Activated CD8-positive, alpha-beta T cell treated with anti-CD3 and anti-CD28 coated beads for 36 hours (primary cell): ENCODE measurements at places on chromosomes 12 and 14. TPM values are rescaled to one million over a fixed set of nuclear protein-coding genes. Genes with fewer than 3 reads are reported as not detected.

DNA sequence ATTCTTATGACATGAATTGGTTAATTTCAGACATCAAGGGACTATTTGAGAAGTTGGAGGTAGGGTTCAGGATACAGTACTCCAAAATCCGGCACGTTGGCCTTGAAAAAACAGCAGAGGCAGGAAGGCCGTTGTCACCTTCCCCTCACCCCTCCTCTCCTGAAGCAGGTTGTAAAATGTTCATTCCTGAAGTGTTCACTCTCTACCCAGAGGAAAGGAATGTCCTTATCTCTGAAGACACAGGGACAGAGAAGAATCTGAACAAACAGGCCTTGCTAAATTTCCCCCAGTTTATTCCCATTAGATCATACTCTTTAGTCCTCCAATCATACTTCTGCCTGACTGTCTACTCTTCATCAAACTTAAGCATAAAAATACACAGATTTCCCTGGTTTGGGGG is 313.6 kb downstream of the ZFP36L1 start:
- H3K27me3 ChIP-seq: no peaks in the 10 kb centered on the region
- peaks cover 2% of the 10 kb centered on the region for H3K36me3 ChIP-seq
- H3K27ac ChIP-seq: no peak overlapping the region
- peaks cover 36% of the 10 kb centered on the region for H3K4me1 ChIP-seq

- H3K4me3 ChIP-seq: no peak overlapping the region
- DNase-seq: no peak
- H3K27ac ChIP-seq: no peak overlapping the region
- no peaks in the 10 kb centered on the region for H3K27me3 ChIP-seq
- H3K4me1 ChIP-seq: no peaks in the 10 kb centered on the region
Observed at GRCh38 chr14:66445936-66446335, 40.2 kb upstream of the CCDC196 start.

GRCh38 chr14:83556746-83557453 is 1973.0 kb upstream of the FLRT2 start:
- H3K36me3 ChIP-seq: no peaks in the 10 kb centered on the region
- H3K4me3 ChIP-seq: no peak overlapping the region
- H3K4me1 ChIP-seq: no peaks in the 10 kb centered on the region
- no peaks in the 10 kb centered on the region for H3K27me3 ChIP-seq

RBP5 gene
- total RNA-seq: not detected

- peaks cover 25% of the 10 kb centered on the region for H3K4me1 ChIP-seq
- H3K27me3 ChIP-seq: peaks cover 2% of the 10 kb centered on the region
- peak; percentile 74 for DNase-seq
- no peak overlapping the region for H3K27ac ChIP-seq
- H3K36me3 ChIP-seq: no peaks in the 10 kb centered on the region
Observed at GRCh38 chr12:68113644-68114043, 45.9 kb downstream of the IFNG start.

DNA sequence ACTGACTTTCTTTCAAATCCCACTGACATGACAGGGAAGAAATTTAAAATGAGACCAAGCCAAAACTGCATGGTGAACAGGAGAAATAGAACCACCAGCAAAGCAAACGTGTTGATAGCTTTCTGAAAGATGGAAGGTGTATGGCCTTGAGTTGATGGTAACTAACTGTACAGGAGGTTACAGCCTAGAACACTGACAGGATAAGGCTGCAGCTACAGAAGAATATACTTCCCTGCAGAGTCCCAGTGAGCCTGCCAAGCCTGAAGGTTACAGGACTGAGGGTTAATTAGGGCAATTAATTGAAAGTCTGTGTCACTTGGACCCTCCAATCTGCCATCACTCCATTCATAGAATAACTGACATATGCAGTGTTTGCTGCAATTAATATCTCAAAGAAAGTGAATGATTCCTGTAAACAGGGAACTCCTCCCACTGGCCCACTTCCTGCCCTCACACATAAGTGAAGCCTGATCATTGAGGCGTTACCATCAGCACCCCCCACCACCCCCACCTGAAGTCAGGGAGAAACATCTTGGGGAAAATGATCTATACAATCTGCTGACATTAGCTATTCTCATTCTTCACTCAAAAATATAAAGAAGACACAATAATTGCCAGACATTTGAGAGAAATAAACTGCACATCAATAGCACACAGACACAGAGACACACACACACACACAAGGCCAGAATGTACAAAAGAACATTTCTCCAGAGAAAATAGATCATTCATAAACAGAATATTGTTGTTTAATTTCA is 73.4 kb downstream of the GTF2A1 start:
- DNase-seq: no peak
- peaks cover 13% of the 10 kb centered on the region for H3K4me1 ChIP-seq
- no peaks in the 10 kb centered on the region for H3K27me3 ChIP-seq
- H3K4me3 ChIP-seq: no peak overlapping the region
- H3K36me3 ChIP-seq: no peaks in the 10 kb centered on the region
- H3K27ac ChIP-seq: no peak overlapping the region

DNA sequence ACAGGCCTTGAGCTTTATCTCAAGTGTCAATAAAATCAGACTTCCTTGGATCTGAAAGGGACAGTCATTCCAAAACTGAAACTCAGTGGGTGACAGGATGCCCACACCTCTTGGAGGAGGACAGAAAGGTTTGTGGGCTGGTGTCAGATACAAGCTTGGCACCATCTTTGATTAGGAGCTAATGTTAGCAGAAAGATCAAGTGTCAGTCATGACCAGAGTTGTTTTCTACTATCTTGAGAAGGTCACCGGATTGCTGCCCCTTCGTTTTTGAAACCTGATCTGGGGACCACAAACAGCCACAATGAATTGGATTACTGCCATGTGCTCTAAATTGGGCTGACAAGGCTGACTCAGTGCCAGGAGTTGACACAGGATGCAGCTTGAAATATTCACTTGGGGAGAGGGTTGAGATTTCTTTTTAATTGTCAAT is 88.3 kb downstream of the OTOGL start:
- H3K4me1 ChIP-seq: peaks cover 11% of the 10 kb centered on the region
- DNase-seq: peak; percentile 57
- no peak overlapping the region for H3K4me3 ChIP-seq

GRCh38 chr14:90661866-90662265 is 154.4 kb downstream of the TTC7B start:
- no peaks in the 10 kb centered on the region for H3K27me3 ChIP-seq
- H3K27ac ChIP-seq: no peak overlapping the region
- H3K4me1 ChIP-seq: peaks cover 15% of the 10 kb centered on the region
- no peak for DNase-seq
- no peak overlapping the region for H3K4me3 ChIP-seq
- no peaks in the 10 kb centered on the region for H3K36me3 ChIP-seq

DNA sequence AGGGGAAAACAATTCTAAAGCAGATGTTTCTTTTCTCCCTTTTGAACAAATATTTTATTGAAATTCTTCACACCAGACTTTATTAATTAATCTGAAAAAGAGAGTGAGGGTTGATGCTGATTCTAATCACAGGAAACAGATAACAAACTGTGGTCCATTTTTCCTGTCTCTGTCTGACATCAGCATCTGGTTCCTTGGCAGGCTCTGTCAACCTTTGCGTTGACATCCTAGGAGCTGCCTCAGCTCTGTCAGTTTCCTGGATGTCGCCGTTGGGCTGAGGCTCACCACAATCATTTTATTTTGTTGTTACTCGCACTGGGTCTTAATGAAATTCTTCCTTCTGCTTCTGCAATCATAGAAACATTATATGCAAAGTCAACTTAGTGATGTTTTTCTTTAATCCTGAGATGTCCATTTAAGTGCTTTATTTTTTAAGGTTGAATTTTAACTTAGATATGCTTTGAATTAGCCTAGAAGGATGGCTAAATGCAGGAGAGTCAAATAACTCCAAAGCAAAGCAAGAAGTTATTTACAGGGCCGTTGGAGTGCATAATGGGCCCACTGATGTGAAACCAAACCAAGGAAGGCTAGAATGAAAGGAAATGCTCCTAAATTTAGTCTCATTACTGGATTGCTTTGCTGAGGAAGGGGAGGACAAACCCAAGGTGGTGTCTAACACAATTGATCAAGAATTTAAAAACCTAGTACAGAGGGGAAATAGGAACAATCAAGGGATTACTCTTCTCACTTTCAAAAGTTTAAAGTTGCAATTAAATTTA is 542.4 kb downstream of the FLRT2 start:
- no peak overlapping the region for H3K27ac ChIP-seq
- H3K4me1 ChIP-seq: peaks cover 9% of the 10 kb centered on the region
- no peaks in the 10 kb centered on the region for H3K27me3 ChIP-seq
- no peaks in the 10 kb centered on the region for H3K36me3 ChIP-seq
- no peak for DNase-seq

AMDHD1 gene
- total RNA-seq: 1.1 TPM

TRIM9 gene
- 6.5 TPM for total RNA-seq

HOXC10 gene
- not detected for total RNA-seq

PLA2G1B gene
- not detected for total RNA-seq

DNA sequence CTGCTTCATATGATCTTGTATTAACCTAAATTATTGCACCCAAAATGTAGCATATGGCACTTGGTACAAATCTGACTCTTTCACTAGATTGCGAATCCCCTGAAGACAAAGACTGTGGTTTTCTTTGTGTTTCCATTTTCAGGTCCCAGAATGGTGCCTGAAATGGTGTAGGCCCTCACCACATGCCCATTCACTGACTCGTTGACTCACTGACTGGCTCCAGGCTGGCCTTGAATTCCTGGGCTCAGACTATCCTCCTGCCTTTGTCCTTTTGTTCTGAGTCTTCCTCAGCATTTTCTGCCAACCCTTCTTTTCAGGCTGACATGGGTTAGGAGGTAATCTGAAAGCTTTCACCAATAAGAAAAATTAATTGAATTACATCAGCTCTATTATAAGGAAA is 368.7 kb upstream of the GARIN6 start:
- H3K4me1 ChIP-seq: no peaks in the 10 kb centered on the region
- no peaks in the 10 kb centered on the region for H3K36me3 ChIP-seq
- H3K27ac ChIP-seq: no peak overlapping the region
- no peaks in the 10 kb centered on the region for H3K27me3 ChIP-seq
- DNase-seq: no peak

GRCh38 chr14:74697543-74697942 is 15.3 kb downstream of the AREL1 start:
- peaks cover 10% of the 10 kb centered on the region for H3K4me1 ChIP-seq
- DNase-seq: no peak
- H3K27me3 ChIP-seq: no peaks in the 10 kb centered on the region
- H3K36me3 ChIP-seq: peaks cover 19% of the 10 kb centered on the region
- no peak overlapping the region for H3K27ac ChIP-seq
- no peak overlapping the region for H3K4me3 ChIP-seq

GRCh38 chr14:89254166-89254909 is 162.7 kb downstream of the FOXN3 start:
- no peak overlapping the region for H3K4me3 ChIP-seq
- DNase-seq: no peak
- H3K27ac ChIP-seq: no peak overlapping the region
- no peaks in the 10 kb centered on the region for H3K27me3 ChIP-seq
- H3K4me1 ChIP-seq: peaks cover 57% of the 10 kb centered on the region

DNA sequence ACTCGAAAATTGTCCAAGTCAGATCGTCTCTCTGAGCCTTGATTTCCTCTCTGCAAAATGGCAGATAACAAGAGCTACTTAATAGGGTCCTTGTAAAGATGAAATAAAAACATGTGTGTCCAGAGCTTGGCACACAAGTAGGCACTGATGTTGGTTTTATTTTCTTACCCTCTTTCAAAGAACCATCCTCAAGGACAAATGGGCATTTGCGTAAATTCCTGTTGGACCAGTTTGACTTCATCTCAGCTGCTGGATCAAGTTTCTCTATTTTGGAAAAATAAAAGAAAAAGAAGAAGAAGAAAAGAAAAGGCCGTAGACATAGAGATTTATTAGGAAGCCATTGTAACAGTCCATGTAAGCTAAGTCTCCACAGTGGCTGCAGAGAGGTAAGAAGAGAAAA is 47.2 kb downstream of the MAP1LC3B2 start:
- H3K27me3 ChIP-seq: no peaks in the 10 kb centered on the region
- H3K4me3 ChIP-seq: no peak overlapping the region
- H3K27ac ChIP-seq: no peak overlapping the region
- peaks cover 5% of the 10 kb centered on the region for H3K4me1 ChIP-seq
- H3K36me3 ChIP-seq: no peaks in the 10 kb centered on the region

- peaks cover 13% of the 10 kb centered on the region for H3K4me1 ChIP-seq
- no peaks in the 10 kb centered on the region for H3K27me3 ChIP-seq
- no peak overlapping the region for H3K4me3 ChIP-seq
- peaks cover 29% of the 10 kb centered on the region for H3K36me3 ChIP-seq
- peak overlapping the region; percentile 15 for H3K27ac ChIP-seq
Observed at GRCh38 chr12:122356192-122356635, 66.3 kb downstream of the CLIP1 start.

DNA sequence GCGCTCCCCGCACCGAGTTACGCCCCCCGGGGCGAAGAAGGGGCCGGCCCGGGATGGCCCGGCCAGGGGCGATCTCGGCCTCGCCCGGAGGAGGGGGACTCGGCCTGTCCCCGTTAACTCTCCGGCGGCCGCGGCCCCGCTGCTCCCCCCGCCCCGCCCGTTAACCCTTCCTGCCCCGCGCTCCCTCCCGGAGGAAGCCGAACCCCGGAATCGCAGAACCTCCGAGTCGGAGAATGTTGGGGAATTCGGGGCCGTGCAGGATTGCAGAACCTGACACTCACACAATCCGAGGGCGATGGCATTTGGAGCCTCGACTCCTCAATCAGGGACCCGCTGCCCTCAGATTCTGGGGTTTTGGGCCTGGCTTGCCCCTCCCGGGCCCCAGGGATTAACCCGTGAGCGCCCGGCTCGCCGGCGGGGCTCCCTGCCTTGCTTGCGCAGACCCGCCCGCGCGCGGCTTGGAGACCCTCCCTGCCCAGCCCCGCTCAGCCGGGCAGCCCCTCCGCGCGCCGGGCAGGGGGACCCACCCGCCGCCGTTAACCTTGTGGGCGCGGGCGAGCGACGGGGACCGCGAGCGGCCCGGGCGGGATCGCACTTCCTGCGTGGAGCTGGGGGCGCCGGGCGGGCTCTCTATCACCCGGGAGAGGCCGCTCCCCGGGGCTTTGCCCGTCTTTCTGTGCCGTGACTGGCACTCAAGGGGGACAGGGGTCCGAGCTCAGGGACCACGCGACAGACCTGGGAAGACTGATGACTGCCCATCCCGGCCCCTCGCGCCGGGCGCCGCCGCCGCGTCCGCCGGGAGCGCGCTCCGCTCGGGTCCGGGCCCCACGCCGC is 18.8 kb downstream of the BEGAIN start:
- H3K4me3 ChIP-seq: no peak overlapping the region
- no peak overlapping the region for H3K27ac ChIP-seq
- no peak for DNase-seq
- peaks cover 8% of the 10 kb centered on the region for H3K4me1 ChIP-seq
- peaks cover 22% of the 10 kb centered on the region for H3K27me3 ChIP-seq

- H3K36me3 ChIP-seq: peaks cover 14% of the 10 kb centered on the region
- no peaks in the 10 kb centered on the region for H3K27me3 ChIP-seq
- H3K4me1 ChIP-seq: no peaks in the 10 kb centered on the region
- H3K4me3 ChIP-seq: no peak overlapping the region
- H3K27ac ChIP-seq: no peak overlapping the region
- DNase-seq: no peak
Observed at GRCh38 chr12:1782215-1782614, 38.1 kb upstream of the LRTM2 start.

DNA sequence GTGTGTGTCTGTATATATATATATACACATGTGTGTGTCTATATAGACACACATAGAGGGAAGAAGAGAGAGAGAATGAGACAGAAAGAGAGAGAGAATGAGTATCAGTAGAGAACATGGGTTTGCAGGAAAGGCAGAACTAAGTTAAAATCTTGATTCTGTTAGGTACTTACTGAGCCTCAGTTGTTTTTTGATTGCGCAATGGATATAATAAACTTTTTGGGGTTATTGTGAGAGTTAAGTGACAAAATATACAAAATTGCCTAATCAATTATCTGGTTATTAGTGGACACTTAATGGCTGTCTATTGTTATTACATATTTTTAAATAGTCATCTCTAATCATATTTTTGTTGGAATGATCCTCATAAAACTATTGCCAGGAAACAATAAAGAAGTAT is 169.0 kb downstream of the ETNK1 start:
- H3K27me3 ChIP-seq: peaks cover 3% of the 10 kb centered on the region
- no peak overlapping the region for H3K4me3 ChIP-seq
- no peaks in the 10 kb centered on the region for H3K4me1 ChIP-seq
